ENCODE measurements at places on chromosomes 12 and 14. TPM values are rescaled to one million over a fixed set of nuclear protein-coding genes. Genes with fewer than 3 reads are reported as not detected.

Gene DIO2
- 35.0 TPM for total RNA-seq

Gene VTI1B
- total RNA-seq, result 131 TPM

Gene DAZAP2
- 154 TPM for total RNA-seq

Gene UNC79
- 0.07 TPM for total RNA-seq

Gene ENDOU
- total RNA-seq, result 0.39 TPM

Gene USP15
- total RNA-seq, result 25.8 TPM

DNA sequence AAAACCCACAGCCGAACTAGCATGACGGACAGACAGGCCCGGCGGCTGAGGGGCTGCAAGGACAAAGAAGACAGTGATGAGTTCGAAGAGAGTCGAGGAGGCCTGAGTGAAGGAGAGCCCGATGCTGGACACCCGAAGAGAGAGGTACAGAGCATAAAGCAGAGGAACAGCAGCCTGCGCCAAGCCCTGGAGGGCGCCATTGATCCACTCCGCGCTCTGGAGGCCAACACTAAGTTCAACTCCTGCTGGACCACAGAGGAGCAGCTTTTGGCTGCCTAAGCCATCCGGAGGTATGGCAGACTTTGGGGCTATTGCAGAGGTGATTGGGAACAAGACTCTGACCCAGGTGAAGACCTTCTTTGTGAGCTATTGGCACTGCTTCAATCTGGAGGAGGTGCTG lies 7.8 kb upstream of the PLXNC1 start:
- DNase-seq, result peak; percentile 20

DNA sequence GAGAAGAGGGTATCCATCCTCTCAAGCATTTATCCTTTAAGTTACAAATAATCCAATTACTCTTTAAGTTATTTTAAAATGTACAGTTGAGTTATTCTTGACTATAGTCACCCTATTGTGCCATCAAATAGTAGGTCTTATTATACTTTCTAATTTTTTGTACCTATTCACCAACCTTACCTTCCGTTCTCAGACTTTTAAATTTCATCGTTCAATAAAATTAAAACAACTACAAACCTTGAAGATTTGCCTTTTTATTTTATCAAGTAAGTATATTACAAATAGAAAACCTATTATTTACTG lies 972 bp upstream of the DCTN2 start:
- no peak for DNase-seq

- DNase-seq, result no peak
Observed at GRCh38 chr12:54225666-54226065, 36.9 kb upstream of the SMUG1 start.

DNA sequence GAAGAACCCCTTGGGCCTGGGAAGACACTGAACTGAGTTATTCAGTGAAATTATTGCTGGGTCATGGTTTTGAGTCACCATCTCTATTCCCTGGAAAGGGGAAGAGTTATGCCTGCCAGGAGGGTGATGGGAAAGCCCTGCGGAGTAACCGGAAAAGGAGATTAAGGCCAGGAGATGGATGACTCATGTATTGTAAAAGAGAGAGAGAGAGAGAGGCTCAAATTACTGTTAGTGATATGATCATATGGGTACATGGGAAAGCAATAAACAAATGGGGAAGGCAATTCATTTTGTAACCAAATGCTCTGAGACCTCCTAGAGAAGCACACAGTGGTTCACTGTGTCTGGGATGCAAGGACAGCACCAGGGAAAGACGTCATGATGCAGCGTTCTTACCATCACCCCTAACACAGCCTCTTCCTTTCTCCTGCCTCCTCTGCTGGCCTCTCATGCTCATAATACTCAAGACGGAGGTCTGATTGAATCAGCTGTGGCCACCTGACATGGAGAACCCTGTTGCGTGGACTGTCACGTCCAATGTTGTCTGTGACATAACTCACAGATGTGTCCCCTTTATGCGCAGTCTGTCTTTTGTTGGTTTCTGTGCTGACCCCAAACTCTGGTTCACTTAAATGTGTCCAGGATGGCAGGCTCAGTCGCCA lies 243.7 kb downstream of the TMEM132D start:
- DNase-seq, result no peak

- no peak for DNase-seq
Observed at GRCh38 chr12:104538891-104539462, 82.2 kb downstream of the CHST11 start.

- no peak for DNase-seq
Observed at GRCh38 chr14:27164139-27164538, 566.3 kb upstream of the NOVA1 start.

- DNase-seq, result no peak
Observed at GRCh38 chr12:91261820-91262676, 79.4 kb upstream of the DCN start.

GRCh38 chr12:102167821-102168604 lies 29.6 kb downstream of the PMCH start:
- DNase-seq, result no peak

DNA sequence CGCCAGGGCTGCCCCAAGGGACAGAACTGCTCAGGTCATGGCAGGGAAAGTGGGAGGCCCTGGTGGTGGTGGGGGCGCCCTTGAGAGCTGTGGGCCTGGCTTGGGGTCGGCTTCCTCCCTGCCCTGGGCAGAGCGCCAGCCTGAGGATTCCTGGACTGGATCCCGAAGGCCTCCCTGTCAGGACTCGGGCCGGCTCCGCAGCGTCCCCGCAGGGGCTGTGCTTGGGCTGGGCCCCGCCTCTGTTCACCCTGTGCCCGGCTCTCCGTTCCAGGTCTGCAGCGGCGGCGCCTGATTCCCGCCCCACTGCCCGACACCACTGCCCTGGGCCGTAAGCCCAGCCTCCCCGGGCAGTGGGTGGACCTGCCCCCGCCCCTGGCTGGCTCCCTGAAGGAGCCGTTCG lies 39.9 kb downstream of the KIF26A start:
- DNase-seq, result peak; percentile 45

- DNase-seq, result no peak
Observed at GRCh38 chr12:57205186-57205585, 11.4 kb upstream of the NXPH4 start.

- peak; percentile 86 for DNase-seq
Observed at GRCh38 chr12:123445388-123446332, 9.2 kb upstream of the RILPL2 start.

- no peak for DNase-seq
Observed at GRCh38 chr12:93751864-93752610, 74.9 kb downstream of the CRADD start.

DNA sequence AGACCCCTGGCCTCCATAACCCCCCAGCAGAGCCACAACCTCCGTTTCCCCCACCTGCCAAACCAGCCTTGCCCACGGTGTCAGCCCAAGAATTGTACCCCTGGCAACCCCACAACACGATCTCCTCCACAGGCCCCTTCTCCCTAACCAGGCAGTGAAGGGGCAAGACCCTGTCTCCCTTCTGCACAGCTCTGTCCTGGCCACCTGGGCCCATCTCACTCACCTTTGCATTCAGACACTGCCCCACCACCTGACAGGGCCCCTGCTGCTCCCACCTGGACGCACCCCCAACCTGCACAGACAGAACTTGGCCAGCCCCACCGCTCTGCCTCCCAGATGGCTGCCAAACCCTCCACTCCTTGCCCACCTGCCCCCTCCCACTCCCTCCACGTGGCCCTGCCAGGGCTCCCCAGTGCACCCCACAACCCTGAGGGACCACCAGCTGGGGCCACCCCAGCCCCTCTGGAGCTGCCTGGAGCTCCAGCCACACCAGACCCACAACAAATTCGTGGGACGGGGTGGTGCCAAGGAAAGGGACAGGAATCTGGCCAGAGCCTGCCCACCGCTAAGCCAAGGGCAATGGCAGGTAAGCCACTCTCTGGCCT lies 11.8 kb downstream of the AHNAK2 start:
- no peak for DNase-seq

DNA sequence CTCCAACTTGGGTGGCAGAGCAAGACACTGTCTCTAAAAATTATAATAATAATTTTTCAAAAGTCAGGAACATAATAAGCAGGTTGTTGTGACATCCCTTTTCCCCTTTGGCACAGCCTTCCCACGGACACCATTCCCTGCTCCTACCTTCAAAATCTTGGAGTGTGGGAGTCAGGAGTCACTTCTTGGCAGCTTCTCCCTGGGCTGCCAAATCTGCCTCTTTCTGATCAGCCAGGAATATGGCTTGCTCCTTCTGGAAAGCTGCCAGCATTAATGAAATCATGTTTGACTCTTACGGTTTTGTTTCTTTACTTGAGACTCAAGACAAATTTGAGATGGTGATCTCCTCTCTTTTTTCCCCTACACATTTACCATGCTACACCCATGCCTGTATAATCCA lies 391.4 kb upstream of the SYT1 start:
- DNase-seq, result no peak

GRCh38 chr12:96472384-96472783 lies 17.0 kb upstream of the CFAP54 start:
- no peak for DNase-seq

DNA sequence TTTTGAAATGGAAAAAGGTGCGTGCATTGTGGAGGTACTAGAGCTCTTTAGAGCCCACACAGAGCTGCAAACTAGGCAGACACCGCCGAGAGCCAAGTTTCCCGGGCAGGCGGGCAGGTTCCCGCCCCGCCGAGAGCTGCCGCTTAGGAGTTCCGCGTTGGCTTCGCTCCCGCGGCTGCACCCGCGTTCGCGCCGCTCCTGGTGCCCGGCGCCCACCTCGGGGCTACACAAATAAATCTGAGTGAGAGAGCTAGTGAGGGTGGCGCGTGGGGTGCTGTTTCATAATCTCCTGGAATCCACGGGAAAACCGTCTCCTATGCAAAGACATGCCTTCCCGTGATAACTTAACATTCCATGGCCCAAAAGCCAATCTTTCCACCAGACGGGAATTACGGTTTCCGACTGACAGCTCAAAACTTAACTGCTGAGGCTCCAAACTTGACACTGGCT lies 645 bp downstream of the KITLG start:
- no peak for DNase-seq

GRCh38 chr14:24785698-24786097 lies 151.7 kb upstream of the GZMB start:
- no peak for DNase-seq

DNA sequence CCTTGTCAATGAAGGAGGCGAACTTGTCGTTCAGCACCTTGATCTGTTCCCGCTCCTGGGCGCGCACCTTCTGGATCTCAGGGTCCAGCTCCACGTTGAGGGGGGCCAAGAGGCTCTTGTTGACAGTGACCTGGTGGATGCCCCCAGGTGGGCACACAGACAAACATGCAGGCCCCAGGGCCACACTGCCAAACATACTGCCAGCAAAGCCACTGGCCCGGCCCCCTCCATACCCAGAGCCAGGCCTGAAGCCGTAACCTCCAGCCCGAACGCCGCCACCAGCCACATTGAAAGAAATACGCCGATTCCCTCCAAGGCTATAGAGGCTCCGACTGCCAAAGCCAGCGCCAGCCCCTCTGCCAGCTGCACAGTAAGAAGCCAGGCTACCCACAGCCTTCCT lies 337 bp downstream of the KRT74 start:
- no peak for DNase-seq

GRCh38 chr14:51095854-51096823 lies 1.2 kb upstream of the TRIM9 start:
- DNase-seq, result no peak

GRCh38 chr12:129949651-129950050 lies 45.8 kb upstream of the TMEM132D start:
- DNase-seq, result no peak

Data from PC-9 (cell line).